IMR-90 (cell line): ENCODE measurements at places on chromosomes 1 and 21.
A peak's percentile ranks its signal among the peaks of the same experiment; 100 is the strongest.

GRCh38 chr1:219801156-219801820, 127.1 kb downstream of the SLC30A10 start:
- no peak for DNase-seq

DNA sequence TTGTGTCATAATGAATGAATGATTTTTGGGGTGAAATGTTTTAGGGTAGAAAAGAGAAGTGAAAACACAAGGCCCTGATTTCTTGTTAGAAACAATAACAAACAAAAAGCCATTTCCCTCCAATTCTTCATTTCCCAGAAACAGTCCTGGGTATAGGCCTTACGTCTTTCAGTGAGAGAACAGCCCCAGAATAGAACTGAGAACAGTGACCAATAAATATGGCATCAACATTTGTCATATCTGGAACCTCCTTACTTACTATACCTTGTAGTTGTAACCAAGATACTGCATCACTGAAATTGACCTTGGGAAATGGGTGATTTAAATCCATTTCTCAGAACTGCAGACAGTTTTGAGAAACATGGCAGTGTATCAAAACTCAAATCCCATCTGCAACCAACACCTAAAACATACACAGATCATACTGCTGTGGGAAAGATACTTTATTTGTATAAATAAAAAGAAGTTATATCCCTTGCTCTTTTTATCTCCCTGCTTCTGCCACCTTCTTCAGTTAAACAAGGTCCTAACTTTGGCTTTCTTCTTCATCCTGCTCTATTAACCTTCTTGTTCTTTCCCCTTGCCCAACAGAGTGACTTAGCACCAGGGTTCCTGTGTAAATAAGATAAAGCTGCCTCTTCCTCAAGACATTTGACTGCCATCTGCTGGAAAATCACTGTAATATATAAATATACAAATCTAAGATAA, 19.5 kb downstream of the XKR8 start:
- DNase-seq, result peak; percentile 81

- no peak for DNase-seq
Measured at GRCh38 chr1:34018285-34018684, 146.7 kb downstream of the CSMD2 start.

DNA sequence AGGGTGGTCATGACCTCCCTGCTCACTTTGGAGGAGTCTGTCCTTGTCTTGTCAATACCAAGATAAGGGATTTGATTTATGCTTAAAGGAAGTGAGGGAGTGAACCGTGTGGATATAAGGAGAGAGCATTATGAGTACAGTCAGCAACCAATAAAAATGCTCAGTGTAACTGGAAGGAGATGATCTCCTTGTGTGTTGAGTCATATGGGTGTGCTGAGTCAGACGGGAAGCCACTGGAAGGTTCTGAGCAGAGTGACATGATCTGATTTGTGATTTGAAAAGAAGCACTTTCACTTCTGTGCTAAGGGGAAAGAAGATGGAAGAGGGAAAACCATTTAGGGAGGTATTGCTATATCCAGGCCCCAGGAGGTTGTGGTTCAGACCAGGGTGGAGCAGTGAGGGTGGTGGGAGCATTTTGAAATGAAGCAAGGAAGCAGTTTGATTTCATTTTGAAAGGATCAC, 2.5 kb upstream of the BCL10 start:
- DNase-seq, result peak; percentile 98

DNA sequence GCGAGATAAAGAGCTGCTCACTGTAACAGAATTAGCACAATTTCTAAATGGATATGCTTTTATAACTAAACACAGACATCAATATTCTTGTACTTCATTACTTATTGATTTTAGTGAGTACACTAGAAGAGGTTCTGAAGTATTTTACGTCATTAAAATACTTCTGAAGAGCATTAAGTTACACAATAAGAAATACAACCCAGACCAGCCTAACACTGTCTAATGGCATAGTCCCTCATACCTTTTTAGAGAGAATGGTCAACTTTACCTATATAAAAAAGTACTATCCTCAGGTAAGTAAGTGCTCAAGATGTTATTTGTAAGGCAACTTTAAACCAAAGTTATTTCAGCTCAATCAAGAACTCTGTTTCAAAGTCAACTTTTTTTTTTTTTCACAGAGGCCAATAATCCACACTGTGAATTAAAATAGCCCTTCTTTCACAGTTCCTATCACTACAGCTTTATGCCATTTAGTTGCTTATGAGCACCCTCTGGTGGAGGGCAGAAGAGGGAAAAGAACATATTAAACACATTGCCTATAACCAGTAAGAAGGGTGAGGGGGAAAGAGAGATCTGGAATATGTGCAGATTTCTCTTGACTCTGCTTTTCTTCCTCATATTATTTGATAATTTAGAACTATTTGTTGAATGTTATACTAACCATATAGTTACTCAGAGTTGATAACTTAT, 182.1 kb upstream of the DMRTA2 start:
- peak; percentile 57 for DNase-seq
